Stimulated activated CD8-positive, alpha-beta memory T cell treated with anti-CD3 and anti-CD28 coated beads, Interleukin-4, amount 100 ng/mL, for 1 hour (primary cell): ENCODE measurements at places on chromosomes 3 and 15.

DNA sequence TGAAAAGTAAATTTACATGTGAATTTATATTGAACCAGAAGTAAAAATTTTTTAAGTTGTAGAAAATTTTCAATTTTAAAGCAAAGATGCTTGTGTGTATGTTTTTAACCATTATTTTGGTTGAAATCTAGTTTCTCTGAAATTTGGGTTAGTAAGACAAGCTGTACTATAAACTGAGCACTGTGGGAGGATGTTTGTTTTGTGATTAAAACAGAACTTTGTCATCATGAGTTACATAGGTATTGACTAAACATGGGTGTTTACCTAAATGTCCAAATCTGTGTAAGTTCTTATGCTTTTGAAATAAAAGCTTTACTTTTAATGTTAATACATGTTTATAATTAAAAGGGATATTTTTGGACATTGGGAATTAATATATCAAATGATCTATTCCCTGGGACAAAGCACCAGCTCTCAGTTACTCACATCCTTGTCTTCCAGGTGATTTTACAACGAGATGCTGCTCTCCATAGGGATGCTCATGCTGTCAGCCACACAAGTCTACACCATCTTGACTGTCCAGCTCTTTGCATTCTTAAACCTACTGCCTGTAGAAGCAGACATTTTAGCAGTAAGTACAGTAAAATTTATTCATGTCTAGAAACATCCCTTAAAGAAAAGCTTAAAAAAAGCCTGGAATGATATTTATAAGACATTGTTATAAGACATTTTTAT, 32.7 kb downstream of the RNF13 start:
- no peak for DNase-seq

GRCh38 chr15:40306908-40307307, 827 bp downstream of the PLCB2 start:
- no peak for DNase-seq

DNA sequence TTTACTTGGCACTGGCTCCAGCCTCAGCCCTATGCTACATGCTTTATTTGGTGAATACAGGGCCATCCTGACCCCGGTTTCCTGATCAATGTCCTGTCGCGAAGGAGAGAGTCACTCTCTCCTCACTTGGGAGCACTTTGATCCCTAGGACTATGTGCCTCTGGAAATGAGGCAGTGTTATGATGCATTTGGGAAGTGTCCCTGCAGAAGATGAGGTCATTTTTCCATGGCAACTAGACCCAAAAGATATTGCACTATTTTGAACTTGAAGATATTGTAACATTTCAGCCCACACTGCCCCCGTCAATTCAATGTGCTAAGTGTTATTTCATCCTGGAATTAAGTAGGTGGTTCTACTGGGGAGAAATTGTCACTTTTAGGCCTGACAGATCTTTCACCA, 68.0 kb downstream of the LRRK1 start:
- no peak for DNase-seq

GRCh38 chr3:65168547-65168946, 480.7 kb upstream of the ADAMTS9 start:
- DNase-seq, result no peak

- DNase-seq, result no peak
Measured at GRCh38 chr15:54064365-54064764, 86.1 kb downstream of the UNC13C start.

DNA sequence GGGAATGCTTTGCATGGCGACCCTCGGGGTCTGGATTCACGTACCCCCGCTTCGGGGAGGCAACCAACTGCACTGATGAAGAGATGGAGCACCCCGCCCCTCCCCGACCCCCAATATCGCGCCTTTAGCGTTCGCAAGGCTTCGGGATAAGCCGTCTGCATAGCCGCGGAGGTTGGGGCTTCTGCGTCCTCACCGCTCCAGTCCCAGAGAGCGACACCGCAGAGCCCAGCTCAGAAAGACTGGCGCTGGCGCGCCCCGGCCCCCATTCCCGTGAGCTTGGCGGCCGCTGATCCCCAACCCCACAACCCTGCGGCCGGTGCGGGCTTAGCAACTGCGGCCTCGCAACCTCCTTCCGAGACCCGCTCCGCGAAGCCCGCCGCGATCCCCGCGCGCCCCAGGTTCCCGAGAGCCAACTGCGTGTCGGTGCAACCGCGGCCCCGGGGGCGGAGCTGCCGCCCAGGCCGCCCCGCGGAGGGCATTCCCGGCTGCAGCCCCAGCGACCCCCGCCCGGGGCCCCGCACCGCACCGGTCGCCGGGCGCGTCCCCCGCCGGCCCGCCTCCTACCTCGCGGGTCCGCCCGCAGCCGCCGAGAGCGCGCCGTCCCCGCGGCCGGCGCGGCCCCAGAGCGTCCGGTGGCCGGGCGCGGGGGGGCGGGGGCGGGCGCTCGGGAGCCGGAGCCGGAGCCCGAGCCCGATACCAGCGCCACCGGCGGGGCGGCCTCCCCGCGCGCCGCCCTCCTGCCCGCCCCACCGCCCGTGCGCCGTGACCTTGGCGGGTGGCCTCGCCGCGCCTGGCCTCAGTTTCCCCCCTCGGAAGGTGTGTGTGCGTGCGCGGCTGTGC, 79.5 kb downstream of the IQSEC1 start:
- DNase-seq, result no peak
